ENCODE measurements at places on chromosomes 3 and 15.

DNA sequence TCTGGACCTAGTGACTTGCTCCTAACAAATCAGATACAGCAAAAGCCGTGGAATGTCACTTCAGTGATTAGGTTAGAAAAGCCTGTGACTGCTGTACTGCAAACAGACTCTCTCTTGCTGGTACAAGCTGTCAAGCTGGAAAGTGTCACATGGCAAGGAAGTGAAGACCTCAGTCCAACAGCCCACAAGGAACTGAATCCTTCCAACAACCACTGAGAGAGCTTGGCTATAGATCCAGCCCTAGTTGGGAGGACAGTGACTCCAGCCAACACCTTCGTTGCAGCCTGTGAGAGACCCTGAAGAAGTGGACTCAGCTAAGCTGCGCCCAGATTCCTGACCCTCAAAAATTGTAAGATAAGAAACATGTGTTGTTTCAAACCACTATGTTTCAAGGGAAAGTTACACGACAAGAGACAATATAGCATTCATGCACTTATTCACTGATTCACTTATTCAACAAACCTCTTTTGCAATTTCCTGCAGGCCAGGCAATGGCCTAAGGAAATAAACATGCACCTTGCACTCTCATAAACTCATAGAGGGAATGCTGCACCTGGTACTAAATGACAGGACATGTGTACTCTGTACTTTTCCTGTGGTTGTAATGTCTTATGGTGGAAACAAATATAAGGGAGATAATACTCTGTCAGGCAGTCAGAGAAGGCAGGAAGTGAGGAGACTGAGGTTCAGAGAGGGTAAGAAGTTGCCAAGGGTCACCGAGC is 142.9 kb downstream of the CADPS start:
- no peak for DNase-seq

DNA sequence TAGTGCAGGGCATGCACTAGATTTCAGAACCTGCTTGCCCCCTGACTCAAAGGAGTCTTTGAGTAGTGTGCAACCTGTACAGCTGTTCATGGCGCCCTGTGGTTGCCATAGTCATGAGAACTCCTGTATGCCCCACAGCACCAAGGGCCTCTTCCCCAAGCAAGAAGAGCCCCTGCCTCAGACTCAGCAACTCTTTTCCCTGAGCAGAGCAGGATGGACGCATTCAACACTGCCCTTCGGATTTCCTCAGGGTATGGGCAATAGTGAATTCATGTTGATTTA is 89.7 kb upstream of the KLF13 start:
- no peak for DNase-seq

- no peak for DNase-seq
These were observed 13.3 kb upstream of the CD47 start for GRCh38 chr3:108103886-108104797.

- no peak for DNase-seq
These were observed 29.9 kb upstream of the LRTM1 start for GRCh38 chr3:54957711-54958110.

GRCh38 chr15:25710184-25710583 is 152.9 kb downstream of the ATP10A start:
- no peak for DNase-seq

DNA sequence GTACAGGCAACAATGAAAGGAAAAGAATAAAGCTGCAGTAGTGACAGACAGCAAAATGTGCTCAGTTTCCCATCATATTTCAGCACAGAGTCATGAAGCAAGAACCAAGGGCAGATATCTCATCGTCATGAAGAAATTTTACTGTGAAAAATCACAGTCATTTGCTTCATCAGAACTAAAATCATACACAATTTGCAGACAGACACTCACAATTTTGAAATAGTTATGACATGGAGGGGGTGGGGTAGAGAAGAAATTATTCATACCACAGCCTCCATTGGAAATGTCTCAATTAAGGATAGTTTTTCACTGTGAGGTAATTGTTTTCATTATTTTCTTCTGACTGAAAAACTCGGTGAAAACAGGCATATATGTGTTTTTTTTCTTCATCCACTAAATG is 78.8 kb upstream of the CNTN3 start:
- no peak for DNase-seq

DNA sequence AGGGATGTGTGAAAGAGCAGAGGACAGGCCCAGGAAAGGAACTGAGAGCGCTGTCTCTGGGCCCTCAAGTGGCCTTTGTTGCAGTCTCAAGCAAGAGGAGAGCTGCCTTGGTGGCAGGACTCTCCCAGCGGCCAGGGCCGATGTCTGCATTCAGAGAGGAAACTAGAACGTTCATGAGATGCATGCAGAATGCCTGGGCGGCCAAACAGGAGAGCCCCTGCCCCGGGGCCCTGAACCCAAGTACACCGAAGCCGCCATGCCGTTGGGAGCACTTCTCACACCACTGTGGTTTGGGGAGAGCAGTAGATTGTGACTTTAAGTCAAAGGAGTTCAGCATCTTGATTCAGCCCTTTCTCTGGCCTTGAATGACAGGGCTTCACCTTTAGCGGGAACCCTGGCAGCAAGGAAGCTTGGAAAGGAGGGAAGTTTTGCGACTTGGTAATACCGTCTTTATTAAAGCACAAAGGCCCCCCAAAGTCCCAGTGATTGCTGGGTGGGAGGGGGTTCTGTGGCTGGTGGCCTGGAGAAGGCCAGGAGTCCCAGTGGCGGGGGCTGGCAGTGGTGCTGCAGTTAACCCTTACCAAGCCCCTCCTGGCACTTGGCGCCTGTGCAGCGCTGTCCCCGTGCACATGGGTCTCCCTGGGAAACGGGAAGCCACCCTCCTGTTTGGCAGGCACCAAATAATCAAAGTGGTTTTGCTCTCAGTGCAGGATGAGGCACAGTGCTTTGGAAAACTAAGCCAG is 36.2 kb downstream of the SLC6A11 start:
- DNase-seq, result no peak

DNA sequence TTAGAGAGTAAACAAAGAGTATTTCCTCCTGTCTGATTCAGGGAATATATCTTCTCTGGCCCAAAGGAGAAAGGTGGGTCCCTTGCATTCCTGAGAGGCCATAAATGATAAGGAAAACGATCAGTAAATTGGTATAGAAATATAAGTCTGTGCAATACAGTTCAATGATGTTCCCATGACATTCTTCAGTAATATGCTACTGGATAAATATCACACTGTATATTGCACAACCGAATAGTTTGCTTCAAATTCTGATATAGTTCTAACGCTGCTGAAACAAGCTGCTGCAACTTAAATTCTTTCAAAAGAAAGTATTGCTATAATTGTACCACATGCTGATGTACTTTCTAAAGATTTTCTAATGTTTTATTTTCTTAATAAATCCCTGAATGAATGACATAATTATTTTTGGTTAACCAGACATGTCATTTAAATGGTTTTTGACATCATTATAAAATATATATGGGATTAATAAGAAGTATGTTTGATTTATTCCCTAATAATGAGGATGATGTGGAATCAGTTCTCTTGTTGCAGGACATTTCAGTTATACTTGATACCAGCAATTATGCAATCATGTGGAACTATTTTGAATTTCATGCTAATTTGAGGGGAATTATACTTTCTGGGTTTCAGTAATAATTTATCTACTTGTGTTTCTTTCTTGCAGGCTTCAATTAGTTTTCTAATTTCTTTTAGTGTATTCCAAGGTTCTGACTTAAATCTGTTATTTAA is 44.9 kb downstream of the FGF7 start:
- no peak for DNase-seq

GRCh38 chr3:7144697-7145308 is 283.9 kb downstream of the GRM7 start:
- DNase-seq, result no peak

- no peak for DNase-seq
These were observed 54.8 kb upstream of the BCL6 start for GRCh38 chr3:187799942-187800641.

DNA sequence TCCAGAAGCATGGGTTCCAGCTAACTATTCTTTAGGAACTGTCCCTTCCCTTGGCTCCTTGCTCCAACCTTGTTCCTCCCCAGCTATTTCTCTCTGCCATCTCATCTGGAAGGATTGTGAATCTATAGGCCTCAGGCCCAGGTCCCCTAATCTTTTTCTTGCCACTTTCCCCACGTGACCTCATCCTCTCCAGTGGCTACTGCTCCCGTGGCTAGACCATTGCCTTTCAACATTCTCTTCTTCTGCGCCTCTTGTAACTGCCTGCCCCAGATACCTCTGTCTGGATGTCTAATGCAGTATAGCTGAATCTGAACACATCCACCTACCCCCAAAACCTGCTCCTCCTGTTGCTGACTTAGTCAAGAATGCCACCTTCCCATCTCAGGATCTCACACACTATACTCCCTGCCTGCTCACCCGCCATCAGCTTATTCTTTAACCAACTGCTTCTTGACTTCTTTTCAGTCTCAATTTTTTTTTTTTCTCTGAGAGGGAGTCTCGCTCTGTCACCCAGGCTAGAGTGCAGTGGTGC is 5.2 kb downstream of the GPX1 start:
- DNase-seq, result no peak

All from inflammatory macrophage treated with lipopolysaccharide for 1 hour (primary cell).